Smooth muscle cell of the brain vasculature (primary cell): ENCODE measurements at places on chromosomes 1 and 21.
A peak's percentile ranks its signal among the peaks of the same experiment; 100 is the strongest.

DNA sequence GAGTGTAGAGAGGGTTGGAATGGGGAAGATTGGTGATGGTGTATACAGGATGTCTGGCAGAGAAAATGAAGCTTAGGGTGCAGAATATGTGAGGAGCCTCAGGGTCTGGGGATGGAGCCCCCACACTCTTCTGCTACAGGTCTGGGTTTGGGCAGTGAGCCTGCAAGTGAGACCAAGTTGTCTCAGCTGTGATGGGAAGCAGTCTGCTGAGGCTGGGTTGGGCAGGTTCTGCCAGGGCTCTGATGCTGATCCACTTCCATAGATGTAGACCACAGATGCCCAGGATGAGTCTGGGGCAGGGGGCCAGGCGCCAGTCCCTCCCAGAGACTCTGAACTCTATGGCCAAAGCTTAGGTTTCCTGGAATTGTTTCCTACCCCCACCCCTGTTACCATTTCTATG lies 516.9 kb downstream of the PTPRU start:
- DNase-seq: no peak

GRCh38 chr1:160401487-160401805 lies 1.1 kb downstream of the VANGL2 start:
- no peak for DNase-seq

DNA sequence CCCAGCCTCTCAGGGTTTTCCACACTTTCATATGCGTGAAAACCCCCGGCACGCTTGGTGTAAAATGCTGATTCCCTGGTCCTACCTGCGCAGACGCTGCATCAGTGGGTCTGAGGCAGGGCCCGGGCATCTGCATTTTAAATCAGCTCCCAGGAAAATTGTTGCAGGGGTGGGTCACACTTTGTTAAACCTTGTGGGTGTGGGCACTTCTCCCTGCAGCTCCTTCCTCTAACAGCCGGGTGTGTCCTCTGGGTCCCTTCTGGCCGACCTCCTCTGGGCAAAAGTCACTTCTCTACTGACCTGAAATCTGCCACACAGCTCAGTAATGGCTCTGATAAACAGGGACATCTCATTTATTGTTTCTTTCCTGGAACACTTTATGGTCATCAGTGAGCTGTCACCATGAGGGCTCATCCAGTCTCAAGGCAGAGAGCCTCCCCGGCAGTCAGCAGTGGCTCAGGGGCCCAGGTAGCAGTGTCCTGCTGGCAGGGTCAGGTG lies 52.8 kb upstream of the TMPRSS2 start:
- no peak for DNase-seq

DNA sequence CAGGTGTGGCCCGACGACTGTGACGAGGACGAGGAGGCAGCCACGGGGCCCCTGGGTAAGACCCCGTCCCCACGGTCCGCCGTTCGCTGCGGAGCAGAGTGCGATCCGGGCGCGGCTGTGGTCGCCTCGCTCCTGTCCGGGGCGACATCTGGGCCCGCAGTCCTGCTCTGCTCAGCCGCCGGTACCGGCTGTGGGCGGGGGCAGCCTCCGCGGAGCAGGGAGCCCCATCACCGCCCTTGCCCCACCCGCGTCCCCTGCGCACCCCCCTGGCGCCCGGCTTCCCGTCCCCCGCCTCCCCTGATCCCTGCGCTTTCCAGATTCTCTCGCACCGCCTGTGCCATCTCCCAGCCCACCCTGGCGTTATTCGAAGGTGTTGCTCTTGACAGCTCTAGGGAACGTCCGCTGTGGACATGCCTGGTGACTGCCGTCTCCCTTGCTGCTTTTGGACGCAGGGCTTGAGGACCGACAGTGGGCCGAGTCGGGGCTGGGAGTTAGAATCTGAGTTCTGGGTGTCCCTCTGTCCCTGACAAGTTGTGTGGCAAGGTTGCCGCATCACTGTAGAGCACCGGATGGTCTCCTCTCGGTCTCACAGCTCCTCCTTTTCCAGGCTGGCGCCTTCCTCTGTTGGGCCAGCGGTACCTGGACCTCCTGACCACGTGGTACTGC lies 596 bp downstream of the TOR3A start:
- no peak for DNase-seq

GRCh38 chr1:219963432-219963831 lies 35.1 kb upstream of the SLC30A10 start:
- no peak for DNase-seq

DNA sequence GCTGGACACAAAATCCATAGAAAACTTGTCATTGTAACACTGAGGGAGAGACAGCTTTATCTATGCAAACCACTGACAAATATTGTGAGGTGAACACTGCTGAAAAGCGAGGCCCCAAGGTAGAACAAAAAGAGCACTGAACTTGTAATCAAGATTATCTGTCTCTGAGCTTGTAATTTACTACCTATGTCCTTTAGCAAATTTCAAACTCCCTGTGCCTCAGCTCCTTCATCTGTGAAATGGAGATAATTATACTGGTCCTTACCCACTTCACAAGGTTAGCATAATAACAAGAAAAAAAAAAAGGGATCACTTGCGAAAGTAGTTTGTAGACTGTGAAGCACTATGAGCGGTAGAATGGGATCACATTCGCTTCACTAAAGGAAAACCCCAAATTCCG lies 4.9 kb upstream of the NUCKS1 start:
- no peak for DNase-seq

DNA sequence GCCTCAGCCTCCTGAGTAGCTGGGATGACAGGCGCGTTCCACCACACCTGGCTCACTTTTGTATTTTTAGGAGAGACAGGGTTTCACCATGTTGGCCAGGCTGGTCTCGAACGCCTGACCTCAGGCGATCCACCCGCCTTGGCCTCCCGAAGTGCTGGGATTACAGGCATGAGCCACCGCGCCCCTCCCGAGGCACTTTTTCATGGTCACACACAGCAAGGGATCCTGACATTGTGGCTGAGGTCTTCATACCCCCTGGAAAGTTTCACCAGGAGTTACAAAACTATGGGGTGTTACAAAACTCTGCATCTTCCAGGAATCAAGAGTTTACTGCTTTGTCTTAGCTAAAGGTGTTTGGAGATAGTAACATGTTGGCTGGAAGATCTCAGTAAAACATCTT lies 234.3 kb upstream of the TMEM51 start:
- DNase-seq: no peak

DNA sequence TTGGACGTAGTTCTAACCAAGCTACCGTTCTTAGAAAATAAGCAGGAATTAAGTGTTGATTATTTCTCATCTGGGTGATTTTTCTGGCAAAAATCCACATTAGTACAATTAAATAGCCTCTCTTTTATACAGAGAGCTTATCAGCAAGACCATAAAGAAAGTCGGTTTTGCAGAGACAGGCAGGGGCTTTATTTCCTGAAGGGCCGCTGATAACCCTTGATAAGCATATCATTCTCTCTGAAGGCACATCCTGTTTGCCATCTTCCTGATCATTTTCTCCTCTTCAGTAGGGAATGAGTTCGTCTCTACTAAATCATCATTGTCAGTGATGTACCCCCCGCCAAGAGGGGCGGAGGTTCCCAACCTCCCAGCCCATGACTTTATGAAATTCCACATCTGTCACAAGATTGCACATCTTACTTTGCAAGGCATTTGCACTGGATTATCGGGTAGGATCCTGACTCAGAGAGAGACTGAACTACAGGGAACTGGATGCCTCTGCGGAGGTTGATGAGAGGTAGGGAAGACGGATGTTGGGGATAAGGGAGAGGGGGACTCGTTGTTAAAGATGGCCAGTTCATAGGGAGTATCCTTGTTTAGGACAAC lies 115.7 kb downstream of the KCNJ6 start:
- no peak for DNase-seq

- DNase-seq: no peak
Observed at GRCh38 chr1:8458607-8459006, 140.7 kb downstream of the SLC45A1 start.

GRCh38 chr1:3785045-3785444 lies 11.3 kb downstream of the LRRC47 start:
- DNase-seq: no peak

GRCh38 chr1:36258960-36259344 lies 34.7 kb downstream of the THRAP3 start:
- DNase-seq: no peak

DNA sequence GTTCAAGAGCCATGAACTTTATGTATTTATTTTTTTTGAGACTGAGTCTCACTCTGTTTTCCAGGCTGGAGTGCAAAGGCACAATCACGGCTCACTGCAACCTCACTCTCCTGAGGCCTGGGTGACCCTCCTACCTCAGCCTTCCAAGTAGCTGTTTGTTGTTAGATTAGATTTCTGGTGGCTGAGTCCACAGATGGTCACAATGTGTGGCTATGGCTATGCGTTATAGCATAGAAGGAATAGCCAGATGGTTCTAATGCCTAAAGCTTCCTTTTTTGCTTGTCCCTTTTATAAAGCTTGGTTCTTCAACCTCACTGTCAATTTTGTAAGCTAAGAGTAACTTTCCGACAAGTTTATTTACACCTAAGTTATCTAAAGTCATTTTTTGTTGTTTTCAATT lies 62.3 kb upstream of the FMN2 start:
- DNase-seq: no peak

- no peak for DNase-seq
Observed at GRCh38 chr1:154404511-154404931, 622 bp upstream of the IL6R start.

DNA sequence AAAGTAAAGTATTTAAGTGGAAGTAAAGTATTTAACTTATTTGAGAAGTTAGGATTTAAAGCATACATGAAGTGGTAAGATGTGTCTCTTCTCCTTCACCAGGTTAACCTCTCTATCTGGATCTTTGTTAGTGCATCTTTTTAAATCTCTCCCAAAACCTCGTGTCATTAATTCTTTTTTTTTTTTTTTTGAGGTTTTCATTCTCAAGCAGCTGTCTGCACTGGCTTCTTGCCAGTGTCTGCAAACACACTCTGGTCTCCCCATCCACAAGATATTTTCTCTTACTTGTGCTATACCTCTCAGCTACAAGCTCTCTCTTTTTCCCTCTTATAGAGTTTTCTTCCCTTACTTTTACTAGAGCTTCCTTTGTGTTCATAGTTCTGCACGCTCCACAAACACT lies 49.0 kb downstream of the CLDN17 start:
- no peak for DNase-seq

- no peak for DNase-seq
Observed at GRCh38 chr21:46304955-46305354, 18.7 kb downstream of the C21orf58 start.

DNA sequence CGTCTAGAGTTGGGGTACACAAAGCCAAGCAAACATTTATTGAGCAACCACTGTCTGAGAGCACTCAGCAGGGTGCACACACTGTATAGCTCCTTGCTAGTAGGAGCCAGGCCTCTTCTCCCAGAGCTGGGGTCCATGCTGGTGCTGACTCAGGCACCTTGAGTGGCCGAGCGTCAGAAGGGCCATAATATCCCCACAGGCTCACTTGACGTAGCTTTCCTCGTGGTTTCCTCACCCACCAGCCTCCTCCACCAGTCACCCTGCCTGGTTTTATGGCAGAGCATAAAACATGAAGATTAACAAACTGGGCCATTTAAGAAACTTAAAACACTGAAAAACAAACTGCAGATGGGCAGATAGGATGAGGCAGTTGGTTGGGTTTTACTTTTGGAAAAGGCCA lies 361.5 kb downstream of the HHAT start:
- no peak for DNase-seq

DNA sequence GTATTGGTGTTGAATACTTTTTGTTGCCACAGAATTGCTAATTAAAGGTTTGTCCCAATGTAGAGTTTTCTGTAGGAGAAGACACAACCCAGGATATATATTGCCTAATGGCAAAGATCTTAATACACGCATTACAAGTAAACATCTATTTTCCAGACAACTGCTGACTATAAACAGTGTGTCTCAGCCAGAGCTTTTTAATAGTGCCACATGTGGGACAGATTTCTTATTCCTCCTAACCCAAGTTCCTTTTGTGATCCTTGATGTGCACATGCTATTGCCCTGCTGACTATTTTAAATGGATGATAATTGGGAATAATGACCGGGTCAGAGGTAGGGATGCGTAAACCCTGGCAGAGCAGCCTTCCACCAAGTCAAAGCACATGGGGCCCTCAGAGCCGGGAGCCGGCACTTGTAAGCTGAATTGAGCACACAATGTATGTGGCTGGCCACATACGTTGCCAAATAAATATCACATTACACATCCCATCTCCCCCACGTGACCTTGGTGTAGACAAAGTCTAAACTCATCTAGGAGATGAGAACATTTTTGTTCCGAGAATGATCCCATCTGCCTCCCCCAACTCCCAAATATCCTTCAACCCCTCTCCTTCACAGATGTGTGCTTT lies 209.8 kb upstream of the NFIA start:
- DNase-seq: no peak

DNA sequence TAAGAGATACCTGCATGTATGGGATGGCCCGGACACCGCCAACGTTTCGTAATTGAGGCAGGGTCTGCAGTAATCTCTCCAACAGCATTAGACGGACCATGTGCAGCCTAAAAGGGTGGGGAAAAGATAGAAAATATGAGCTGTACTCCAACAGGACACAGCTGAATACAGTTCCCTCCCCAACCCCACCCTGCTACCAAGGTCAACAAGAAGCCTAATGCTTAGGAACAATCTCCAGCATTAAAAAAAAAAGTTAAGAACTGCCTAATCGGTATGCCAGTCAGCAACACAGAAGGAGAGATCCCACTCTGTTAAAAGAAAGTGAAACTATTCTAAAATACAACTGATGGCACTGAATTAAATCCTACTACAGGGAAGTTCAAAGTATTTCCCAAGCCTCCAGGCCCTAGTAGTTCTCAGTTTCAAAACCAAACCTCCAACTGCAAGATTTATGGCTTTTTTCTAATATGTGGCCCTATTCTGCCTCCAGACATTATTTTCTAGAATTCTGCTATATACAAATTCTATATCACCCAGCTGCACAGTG lies 81.0 kb downstream of the UBR4 start:
- no peak for DNase-seq

GRCh38 chr1:3312310-3312897 lies 142.1 kb upstream of the ARHGEF16 start:
- peak; percentile 28 for DNase-seq

- no peak for DNase-seq
Observed at GRCh38 chr1:35932941-35933340, 2.0 kb downstream of the AGO3 start.

- DNase-seq: no peak
Observed at GRCh38 chr1:198558402-198558801, 17.9 kb upstream of the ATP6V1G3 start.

DNA sequence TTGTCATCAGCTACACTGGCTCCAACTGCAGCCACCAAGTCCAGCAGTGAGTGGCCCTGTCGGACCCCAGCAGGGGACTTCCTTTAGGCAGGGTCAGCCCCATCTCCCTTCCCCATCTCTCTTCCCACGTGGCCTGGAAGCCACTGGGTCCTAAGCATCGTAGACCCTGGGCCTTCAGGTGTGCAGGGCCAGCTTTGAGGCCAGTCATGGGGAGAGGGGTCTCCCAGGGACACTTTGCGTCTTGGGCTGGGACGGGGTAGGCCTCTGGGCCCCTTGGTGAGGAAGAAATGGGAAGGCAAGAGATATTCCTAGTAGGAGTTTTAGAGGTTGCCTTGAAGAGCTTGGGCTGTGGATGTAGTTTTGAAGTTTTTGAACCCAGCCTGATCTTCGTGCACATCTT lies 12.1 kb upstream of the MIIP start:
- no peak for DNase-seq
